ENCODE measurements at places on chromosomes 13 and 19.

- DNase-seq: no peak
Observed at GRCh38 chr13:27352698-27353097, 71.7 kb upstream of the GTF3A start.

DNA sequence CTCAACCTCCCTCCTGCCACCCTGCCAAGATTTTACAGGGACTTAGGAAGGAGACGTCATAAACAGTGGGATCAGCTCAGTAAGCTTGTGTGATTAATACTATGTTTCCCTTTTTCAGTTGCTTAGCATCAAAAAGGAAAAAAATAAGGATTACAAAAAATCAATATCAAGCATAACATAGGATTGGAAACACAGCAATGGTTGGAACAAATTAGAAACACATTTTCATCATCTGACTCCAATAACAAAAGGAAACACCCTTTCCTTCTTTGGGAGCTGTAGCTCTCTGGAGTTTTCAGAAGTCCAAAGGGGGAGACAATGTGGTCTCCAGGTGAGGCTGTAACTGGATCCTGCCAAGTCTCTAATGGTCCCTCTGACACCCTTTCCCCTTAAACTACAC is 233.4 kb downstream of the B3GLCT start:
- no peak for DNase-seq

- DNase-seq: no peak
Observed at GRCh38 chr13:30730526-30730925, 4.8 kb upstream of the ALOX5AP start.

GRCh38 chr13:45516757-45517156 is 52.0 kb downstream of the COG3 start:
- no peak for DNase-seq

DNA sequence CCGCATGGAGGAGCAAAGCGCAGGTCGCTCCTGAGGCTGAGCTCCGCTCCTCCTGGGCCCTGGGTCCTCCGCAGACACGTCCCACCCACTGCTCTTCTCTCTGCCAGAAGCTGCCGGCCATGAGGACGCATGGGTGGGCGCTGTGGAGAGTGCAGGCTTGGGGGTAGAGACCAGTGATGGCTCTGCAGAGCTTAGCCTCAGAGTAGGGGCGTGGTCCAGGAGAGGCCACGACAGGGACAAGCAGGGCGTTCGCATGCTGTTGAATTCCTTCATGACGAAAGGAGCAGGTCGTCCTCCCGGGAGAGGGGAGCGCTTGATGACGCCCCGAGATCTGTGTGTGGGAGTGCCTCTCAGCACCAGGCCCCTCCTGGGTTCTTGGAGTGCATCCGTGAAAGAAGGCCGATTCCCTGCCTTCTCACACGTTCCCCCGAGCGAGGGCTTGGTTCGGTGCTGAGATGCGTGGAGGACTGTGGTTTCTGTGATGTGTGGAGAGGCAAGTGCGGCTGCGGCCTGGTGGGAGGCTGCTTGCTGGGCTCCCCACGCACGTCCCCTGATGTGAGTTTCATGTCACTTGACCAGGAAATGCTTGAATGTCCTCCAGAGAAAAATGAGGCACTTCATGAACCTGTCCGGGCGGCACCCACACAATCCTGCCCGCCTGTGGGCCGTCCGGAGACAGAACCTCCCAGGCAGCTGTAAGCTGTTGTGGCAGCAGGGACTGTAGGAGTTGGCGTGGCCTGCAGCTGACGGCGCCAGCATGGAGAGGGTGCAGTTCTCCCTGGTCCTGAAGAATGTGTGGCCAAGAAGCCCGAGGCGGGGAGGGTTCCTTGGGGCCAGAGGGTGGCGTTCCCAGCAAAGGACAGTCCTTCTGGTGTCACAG is 4.5 kb downstream of the SF3A2 start:
- no peak for DNase-seq

- no peak for DNase-seq
Observed at GRCh38 chr13:23443110-23443509, 9.6 kb upstream of the SACS start.

GRCh38 chr13:24995225-24995804 is 100.6 kb upstream of the PABPC3 start:
- DNase-seq: peak; percentile 94

DNA sequence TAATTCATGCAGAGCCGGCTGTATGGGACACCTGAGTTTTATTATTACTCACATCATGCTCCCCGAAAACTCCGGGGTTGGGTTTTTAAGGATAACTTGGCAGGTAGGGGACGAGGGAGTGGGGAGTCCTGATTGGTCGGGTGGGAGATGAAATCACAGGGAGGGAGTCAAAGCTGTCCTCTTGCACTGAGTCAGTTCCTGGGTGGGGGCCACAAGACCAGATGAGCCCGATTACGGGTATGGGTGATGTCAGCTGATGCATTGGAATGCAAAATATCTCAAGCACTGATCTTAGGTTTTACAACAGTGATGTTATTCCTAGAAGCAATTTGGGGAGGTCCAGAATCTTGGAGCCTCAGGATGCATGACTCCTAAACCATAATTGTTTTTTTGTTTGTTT is 18.6 kb upstream of the COG3 start:
- DNase-seq: peak; percentile 76

GRCh38 chr19:32318884-32319520 is 26.4 kb upstream of the ZNF507 start:
- peak; percentile 5 for DNase-seq

GRCh38 chr19:49104229-49104864 is 9.8 kb upstream of the LIN7B start:
- no peak for DNase-seq

DNA sequence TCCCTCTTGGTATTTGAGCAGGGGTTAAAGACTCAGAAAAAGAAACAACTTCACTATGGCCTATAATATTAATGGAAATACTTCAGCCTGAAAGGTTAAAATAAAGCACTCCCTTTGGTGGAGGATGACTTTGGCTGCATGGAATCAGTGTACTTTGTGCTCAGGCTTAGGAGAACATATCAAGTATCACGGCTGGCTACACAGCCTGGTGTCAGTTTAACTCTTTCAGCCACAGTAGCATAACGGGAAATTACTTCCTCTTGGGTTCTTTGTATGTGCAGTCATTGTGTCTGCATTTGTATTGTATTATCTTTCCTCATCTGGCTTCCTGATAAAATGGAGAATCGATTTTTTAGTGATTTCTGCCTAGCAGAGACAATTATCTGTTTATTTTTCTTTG is 239.0 kb downstream of the GGACT start:
- no peak for DNase-seq

Data from choroid plexus epithelial cell (primary cell).